ENCODE measurements at places on chromosomes 2 and 18. TPM values are rescaled to one million over a fixed set of nuclear protein-coding genes. Genes with fewer than 3 reads are reported as not detected.

- peaks cover 21% of the 10 kb centered on the region for H3K36me3 ChIP-seq
- H3K4me3 ChIP-seq: no peak overlapping the region
- no peaks in the 10 kb centered on the region for H3K4me1 ChIP-seq
- DNase-seq: no peak
These were observed 14.3 kb downstream of the WDSUB1 start for GRCh38 chr2:159272156-159272555.

DNA sequence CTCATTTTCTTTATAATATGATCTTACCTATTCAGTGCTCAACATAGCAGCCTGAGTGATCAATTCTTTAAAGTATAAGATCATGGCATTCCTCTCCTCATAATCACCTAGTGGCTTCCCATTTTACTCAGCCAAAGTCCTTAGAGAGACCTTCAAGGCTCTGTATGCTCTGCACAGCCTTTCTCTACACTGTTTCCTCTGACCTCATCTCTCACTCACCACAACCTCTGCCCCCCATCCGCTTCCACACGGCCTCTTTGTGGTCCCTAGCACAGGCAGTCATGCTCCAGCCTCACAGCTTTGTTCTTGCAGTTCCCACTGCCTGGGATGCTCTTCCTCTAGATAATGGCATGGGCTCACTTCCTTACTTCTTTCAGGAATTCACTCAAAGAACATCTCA is 109.2 kb downstream of the HIBCH start:
- H3K4me3 ChIP-seq: no peak overlapping the region
- no peaks in the 10 kb centered on the region for H3K4me1 ChIP-seq
- DNase-seq: no peak

DNA sequence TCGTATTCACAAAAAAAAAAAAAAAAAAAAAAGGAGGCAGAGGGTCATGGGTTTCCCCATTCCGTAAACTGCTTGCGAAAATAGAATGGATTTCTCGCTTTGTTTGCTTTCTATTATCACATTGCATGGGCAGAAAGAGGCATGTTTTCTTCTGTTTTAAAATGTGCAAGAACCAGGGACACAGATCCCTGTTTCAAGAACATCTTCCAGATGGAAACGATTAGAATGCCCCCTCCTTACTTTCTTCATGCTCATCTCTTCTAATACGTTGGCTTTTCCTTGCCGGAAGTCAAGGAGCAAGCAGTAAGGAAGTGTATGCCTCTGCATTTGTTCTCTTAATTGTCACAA is 51.0 kb upstream of the ZNF516 start:
- H3K27me3 ChIP-seq: no peaks in the 10 kb centered on the region
- H3K4me1 ChIP-seq: no peaks in the 10 kb centered on the region
- H3K36me3 ChIP-seq: no peaks in the 10 kb centered on the region
- no peak overlapping the region for H3K4me3 ChIP-seq
- no peak for DNase-seq

Gene CDKL4
- polyA plus RNA-seq: 0.42 TPM

GRCh38 chr2:210997373-210997772 is 441.0 kb downstream of the CPS1 start:
- DNase-seq: no peak
- no peak overlapping the region for H3K27ac ChIP-seq
- H3K4me3 ChIP-seq: no peak overlapping the region
- H3K4me1 ChIP-seq: no peaks in the 10 kb centered on the region

- H3K36me3 ChIP-seq: no peaks in the 10 kb centered on the region
- no peaks in the 10 kb centered on the region for H3K27me3 ChIP-seq
- no peaks in the 10 kb centered on the region for H3K4me1 ChIP-seq
- H3K4me3 ChIP-seq: no peak overlapping the region
These were observed 210.6 kb downstream of the IKZF2 start for GRCh38 chr2:212940816-212941215.

Gene TUBA3D
- not detected for polyA plus RNA-seq

GRCh38 chr2:113700186-113700841 is 56.1 kb downstream of the SLC35F5 start:
- peak; percentile 77 for DNase-seq
- H3K27ac ChIP-seq: no peak overlapping the region
- peaks cover 3% of the 10 kb centered on the region for H3K36me3 ChIP-seq
- peak overlapping the region; percentile 38 for H3K4me3 ChIP-seq
- no peaks in the 10 kb centered on the region for H3K27me3 ChIP-seq

DNA sequence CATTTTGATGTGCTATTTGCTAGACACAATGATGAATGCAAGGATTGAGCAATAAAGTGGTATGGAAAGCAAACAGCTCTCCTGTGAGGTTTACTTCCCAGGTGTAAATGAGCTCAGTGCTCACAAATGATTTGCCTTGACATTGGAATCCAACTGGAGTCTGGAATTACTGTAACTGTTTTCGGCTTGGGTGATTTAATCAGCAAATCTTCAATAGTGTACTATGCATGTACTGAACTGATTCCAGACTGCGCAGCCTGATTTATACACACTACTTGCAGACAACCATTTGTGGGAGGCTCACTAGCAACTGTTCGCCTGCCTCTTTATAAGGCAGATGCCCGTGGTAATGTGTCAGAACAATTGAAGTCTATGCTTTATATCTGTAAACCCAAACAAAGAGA is 27.9 kb upstream of the SOX11 start:
- no peak overlapping the region for H3K27ac ChIP-seq
- H3K4me1 ChIP-seq: no peaks in the 10 kb centered on the region
- H3K27me3 ChIP-seq: no peaks in the 10 kb centered on the region
- DNase-seq: no peak
- no peaks in the 10 kb centered on the region for H3K36me3 ChIP-seq
- H3K4me3 ChIP-seq: no peak overlapping the region

DNA sequence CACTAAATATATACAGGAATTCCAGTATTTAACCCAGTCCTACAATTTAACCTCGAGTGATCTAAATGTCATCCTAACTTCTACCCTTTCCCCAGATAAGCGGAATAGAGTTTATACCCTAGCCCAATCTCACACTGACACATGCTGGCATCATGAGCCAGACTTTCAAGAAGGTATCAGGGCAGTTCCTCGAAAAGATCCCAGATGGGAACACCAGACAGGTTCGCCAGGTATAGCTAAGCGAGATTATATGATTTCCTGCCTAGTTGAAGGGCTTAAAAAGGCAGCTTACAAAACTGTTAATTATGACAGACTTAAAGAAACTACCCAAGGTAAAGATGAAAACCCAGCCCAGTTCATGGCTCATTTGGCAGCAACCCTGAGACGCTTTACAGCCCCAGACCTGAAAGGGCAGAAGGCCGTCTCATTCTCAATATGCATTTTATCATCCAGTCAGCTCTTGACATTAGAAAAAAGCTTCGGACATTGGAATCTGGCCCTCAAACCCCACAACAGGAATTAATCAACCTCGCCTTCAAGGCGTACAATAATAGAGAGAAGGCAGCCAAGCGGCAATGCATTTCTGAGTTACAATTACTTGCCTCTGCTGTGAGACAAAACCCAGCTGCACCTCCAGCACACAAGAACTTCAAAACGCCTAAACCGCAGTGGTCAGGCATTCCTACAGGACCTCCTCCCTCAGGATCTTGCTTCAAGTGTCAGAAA is 668.2 kb upstream of the PKDCC start:
- no peaks in the 10 kb centered on the region for H3K4me1 ChIP-seq
- no peak overlapping the region for H3K4me3 ChIP-seq
- DNase-seq: no peak
- no peaks in the 10 kb centered on the region for H3K27me3 ChIP-seq

- no peak overlapping the region for H3K4me3 ChIP-seq
- no peaks in the 10 kb centered on the region for H3K36me3 ChIP-seq
- DNase-seq: no peak
- no peak overlapping the region for H3K27ac ChIP-seq
- H3K27me3 ChIP-seq: no peaks in the 10 kb centered on the region
- no peaks in the 10 kb centered on the region for H3K4me1 ChIP-seq
These were observed 302.3 kb downstream of the IRS1 start for GRCh38 chr2:226497146-226497909.

Gene MC2R
- polyA plus RNA-seq: not detected

Gene C2orf72
- not detected for polyA plus RNA-seq

DNA sequence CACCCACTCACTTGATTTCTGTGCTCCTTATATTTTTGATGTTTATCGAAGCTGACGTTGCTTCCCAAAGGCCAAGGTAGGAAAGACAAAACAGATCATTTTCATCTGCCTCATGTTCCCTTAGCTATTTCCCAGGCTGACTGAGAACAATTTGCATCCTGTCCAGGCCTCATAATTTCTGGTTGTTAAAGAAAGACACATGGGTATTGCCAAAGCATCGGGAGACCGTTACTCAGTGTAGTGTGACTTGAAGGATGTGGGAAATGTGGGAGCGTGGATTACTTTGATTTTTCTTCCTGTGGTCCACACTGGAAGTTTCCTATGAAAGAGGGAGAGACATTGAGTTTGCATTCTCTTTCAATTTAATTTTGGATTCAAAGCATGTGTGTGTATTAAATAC is 204.6 kb downstream of the TRIB2 start:
- no peak for DNase-seq
- no peaks in the 10 kb centered on the region for H3K4me1 ChIP-seq
- H3K27ac ChIP-seq: no peak overlapping the region
- H3K4me3 ChIP-seq: no peak overlapping the region
- no peaks in the 10 kb centered on the region for H3K27me3 ChIP-seq
- no peaks in the 10 kb centered on the region for H3K36me3 ChIP-seq

- H3K4me3 ChIP-seq: no peak overlapping the region
- no peak overlapping the region for H3K27ac ChIP-seq
- DNase-seq: no peak
- peaks cover 44% of the 10 kb centered on the region for H3K36me3 ChIP-seq
- no peaks in the 10 kb centered on the region for H3K4me1 ChIP-seq
These were observed 18.9 kb downstream of the ADI1 start for GRCh38 chr2:3500326-3500899.

Measured in B cell (primary cell).